NCI-H1694 treated with DMSO at 0.1 percent for 48 hours (cell line): ENCODE measurements at places on chromosomes 2 and 18.
A peak's percentile ranks its signal among the peaks of the same experiment; 100 is the strongest.

DNA sequence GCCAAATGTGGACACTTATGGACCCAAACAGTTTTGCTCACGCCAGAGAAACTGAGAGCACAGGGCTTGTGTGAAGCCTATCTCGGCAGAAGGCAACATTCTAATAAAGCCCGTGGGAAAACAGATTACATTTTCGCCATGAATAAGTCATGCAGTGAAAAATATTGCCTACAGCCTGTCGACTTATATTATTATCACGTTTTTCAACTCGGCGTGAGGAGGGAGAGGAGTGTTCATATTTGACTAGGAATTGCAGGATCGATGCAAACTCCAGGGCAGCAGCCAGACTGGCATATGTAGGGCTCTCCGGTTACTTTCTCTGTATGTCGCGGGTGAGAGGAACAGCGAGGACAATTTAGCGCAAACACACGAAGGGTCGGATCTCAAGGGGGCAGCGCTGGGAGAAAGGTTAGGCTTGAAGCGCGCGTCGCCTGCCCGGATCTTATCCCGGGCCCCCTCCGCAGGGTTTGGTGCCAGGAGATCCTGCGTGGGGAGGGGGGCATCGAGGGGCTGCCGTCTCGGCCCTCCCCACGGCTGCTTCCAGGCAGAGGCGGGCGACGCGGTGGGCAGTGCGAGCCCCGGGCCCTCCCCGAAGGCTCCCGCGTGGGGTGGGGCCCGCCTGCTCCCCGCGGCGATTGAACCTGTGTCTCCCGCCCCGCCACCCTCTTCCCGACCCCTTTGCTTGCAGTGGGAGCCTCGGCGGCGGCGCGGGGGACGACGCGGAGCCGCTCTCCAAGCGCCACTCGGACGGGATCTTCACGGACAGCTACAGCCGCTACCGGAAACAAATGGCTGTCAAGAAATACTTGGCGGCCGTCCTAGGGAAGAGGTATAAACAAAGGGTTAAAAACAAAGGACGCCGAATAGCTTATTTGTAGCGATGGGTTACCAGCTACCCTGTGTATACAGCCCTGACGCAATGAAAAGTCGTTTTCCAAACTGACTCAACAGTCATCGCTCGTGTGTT lies 4.4 kb downstream of the ADCYAP1 start:
- no peak for DNase-seq

DNA sequence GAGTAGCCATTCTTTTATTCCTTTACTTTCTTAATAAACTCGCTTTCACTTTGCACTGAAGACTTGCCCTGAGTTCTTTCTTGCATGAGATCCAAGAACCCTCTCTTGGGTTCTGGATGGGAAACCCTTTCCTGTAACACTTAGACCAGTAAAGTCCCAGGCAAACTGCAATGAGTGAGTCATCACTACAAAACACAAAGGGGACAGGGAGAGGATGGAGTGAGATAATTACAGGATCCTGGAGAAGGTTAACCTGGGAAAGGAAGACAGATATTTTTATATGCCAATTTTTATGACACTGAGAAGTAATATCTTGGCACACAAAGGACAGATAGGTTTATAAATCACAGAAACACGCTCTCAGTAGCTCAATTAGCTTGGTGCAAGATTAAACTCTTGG lies 48.7 kb downstream of the EHD3 start:
- no peak for DNase-seq

GRCh38 chr18:48254077-48254602 lies 155.0 kb downstream of the ZBTB7C start:
- DNase-seq: no peak

DNA sequence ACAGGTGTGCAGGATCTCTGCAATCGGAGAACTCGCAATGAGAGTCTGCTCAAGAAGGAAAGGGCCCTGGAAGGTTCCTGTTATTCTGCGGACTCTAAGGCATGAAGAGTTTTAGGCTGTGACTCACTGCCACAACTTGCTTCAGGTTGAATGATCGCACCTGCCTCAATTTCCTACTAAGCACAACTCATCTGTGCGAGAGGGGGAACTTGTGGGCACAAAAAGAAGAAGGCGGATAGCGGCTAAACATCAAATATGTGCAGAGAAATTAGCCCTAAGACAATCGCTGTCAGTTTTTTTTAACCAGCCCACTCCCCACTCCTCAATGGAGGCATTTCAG lies 14.0 kb upstream of the CREG2 start:
- no peak for DNase-seq

DNA sequence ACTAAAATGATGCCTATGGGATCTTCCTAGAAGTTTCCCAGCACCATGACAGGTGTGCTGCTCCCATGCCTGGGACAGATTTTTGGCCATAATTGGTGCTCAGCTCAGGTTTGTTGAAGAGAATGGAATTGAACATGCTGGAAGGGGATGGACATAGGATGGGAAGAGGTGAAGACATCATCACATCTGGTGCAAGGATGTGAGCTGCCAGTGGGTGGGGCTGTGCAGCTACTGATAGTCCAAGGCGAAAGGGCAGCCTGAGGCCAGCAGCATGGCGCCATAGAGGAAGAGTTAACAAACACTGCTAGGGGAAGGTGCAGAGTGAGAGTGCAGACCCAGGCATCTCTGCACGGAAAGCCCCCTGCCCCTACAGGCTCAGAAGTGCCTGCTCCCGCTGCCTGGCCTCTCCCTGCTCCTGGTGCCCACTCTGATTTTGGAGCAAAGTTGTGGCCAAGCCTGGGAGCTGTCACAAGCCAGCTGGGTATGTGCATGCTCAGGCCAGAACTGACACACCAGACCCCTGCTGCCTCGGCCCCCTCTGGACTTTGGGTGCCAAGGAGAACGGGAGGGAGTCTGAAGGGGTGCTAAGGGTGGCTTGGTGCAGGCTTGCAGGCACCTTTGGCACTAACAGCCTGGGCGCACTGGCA lies 178.6 kb downstream of the ZBTB7C start:
- DNase-seq: no peak

DNA sequence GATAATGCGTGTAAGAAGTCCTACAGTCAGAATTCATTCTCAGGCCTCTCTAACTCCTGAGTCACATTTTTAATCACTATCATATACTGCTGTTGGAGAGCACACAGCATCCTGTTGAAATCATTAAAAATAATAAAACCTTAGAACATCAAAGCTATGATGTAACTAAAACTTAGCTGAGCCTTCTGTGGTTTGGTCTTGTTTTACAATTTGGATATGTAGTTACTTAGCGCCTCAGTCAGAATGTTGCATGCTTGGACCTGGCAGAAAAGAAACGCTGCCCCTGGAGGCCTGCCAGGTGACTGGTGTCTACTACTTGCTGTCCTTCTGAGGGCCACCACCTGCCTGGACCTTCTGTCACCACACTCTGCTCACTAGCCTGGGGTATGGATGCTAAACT lies 261.1 kb upstream of the RASGRP3 start:
- DNase-seq: no peak

GRCh38 chr2:122856696-122857095 lies 1101.2 kb downstream of the TSN start:
- no peak for DNase-seq

DNA sequence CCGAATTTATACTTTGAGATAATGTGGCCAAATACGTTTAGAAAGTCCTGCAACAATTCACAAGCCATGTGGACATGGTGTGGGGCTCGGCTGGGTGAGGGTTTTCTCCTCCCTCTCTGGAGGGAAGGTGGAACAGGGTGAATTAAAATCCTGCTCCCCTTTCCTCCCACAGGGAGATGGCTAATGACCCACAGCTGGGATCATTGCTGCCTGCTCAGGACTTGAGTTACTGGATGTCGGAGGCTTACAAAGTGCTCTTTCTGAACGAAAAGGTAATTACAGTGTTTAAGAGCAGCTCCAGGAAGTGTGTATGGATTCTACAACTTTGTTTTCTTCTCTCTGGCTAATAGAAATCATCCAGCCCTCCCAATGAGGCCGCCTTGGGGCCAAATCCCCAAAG lies 97.9 kb upstream of the ALKAL2 start:
- DNase-seq: no peak

- DNase-seq: no peak
Measured at GRCh38 chr2:216464104-216464720, 34.4 kb upstream of the RPL37A start.

GRCh38 chr2:232652505-232652851 lies 19.1 kb downstream of the EFHD1 start:
- no peak for DNase-seq

DNA sequence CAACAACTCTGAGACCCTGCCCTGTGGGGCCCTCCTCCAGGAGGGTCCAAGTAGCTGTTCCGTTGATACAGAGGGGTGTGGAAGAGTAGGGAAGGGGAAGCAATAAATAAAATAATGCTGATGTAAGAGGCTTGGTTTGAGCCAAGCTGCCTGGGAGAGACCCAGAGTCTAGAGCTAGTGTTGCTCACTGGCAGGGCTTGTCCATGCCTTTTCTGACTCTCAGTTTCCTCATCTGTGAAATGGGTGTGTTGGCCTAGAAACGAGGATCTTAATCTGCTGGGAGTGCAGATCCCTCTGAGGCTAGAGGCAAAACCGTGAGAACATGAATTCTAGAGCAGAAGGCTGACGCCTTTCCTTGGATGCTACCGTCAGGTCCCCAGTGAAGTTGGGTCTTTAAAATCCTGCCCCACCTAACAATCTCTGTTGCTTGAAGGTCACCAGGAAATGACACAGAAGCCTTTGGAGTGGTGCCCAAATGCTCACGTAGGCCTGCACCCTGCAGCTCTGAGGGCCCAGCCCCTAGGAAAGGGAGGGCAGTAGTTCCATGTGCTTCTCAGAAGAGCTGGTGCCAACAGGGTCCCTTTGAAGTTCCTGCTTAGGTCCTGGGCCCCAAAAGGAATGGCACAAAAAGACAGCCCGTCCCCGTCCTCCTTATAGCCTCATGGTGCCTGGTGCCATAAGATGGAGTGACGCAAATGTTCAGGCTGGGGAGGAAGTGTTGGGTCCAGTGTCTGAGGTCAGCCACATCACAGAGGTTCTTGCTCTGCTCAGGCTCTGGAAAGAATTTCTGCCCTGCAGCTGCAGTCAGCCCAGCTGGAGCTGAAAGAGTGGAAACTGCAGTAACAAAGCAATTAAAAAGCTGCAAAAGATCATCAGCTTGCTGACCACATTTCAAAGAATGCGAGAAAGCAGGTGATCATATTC lies 73.2 kb upstream of the SMAD2 start:
- DNase-seq: no peak

DNA sequence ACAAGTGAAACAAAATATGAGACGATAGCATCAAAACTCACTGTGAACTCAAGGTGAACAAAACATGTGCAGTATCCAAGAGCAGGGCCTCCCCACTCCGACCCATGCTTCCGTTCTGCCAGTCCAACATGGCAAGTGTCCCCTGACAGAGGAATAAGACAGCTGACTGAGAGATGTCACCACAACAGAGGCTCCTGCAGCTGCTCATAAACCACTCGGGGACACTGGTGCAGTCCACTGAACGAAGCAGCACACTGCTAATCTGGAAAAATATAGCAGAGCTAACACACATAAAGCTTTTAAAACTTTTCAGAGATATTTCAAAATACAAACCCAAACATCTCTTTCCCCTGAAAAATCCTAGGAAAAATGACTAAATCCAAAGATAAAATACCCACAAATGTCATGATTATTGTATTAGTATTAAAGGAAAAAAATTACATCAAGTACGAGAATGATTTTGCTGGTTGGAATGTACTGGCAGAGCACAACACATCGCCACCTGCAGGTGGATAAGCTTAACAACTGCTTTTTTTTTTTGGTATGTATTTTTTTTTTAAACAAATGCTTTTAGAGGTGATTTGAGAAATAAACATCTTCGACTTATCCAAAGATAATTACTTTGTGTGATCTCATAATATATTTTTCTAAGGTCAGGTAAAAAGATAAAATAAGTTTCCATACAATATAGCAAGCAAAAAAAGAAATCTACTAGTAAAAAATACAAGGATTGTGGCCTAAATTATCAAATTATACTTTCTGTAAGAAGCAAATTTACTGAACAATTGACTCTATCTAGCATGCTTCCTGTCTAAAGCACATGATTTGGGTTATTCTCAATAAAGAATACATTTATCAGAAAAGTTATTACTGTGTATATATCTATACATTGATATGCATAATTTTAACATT lies 18.6 kb downstream of the THADA start:
- DNase-seq: peak; percentile 61

- DNase-seq: no peak
Measured at GRCh38 chr18:6775702-6776101, 46.2 kb downstream of the ARHGAP28 start.

DNA sequence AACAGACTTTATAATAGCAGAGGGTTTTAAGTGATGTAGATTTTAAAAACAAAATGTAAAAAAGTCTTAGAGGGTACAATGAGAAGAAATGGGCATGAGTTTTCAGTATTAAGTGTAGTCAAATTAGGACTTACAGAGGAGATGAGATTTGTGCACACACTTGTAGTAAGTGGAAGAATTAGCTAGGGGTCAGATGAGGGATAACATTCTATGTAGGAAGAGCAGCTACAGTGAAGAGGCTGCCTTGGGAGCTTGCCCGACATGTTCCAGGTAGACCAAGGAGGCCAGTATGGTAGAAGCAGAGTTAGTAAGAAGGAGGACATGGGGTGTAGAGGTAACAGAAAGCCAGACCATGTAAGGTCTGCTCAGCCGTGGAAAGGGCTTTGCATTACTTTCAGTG lies 189.2 kb upstream of the DSEL start:
- no peak for DNase-seq

- DNase-seq: no peak
Measured at GRCh38 chr2:178211943-178212342, 17.6 kb downstream of the OSBPL6 start.

DNA sequence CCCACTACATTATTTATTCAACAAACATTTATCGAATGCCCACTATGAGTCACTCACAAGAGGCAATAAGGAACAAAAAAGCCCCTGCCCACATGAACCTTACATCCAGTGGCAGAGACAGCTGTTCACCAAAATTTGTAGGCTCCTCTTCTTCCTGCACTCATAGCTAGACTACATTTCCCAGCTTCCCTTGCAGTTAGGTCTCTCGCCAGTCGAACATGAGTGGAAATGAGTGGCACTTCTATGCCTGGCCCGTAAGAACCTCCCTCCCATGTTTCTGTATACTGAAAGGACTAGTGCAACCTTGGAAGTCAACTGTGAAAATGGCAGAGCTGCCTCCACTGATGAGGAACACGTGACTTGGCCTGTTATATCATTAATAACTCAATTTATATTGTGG lies 19.4 kb upstream of the NCOA1 start:
- no peak for DNase-seq

- no peak for DNase-seq
Measured at GRCh38 chr2:102313025-102313424, 1.7 kb downstream of the IL1RL1 start.
